ENCODE measurements at places on chromosomes 12 and 14.

GRCh38 chr12:63875703-63876102 lies 31.2 kb downstream of the SRGAP1 start:
- DNase-seq, result no peak

DNA sequence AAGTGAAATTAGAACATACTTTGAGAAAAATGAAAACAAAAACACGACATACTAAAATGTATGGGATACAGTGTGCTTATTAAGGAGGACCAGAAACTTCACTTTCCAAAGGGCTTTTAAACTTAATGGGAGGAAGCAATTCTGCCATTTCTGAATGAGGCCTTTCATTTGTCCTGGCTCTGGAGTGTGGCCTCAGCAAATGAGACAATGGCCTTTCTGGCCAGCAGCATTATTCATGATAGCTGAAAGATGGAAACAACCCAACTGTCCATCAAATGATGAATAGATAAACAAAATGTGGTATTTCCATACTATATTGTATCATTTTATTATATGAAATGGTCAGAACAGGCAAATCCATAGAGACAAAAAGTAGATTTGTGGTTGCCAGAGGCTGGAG lies 338.6 kb downstream of the CEP128 start:
- no peak for DNase-seq

GRCh38 chr14:21016413-21017190 lies 8.3 kb downstream of the NDRG2 start:
- DNase-seq, result no peak

DNA sequence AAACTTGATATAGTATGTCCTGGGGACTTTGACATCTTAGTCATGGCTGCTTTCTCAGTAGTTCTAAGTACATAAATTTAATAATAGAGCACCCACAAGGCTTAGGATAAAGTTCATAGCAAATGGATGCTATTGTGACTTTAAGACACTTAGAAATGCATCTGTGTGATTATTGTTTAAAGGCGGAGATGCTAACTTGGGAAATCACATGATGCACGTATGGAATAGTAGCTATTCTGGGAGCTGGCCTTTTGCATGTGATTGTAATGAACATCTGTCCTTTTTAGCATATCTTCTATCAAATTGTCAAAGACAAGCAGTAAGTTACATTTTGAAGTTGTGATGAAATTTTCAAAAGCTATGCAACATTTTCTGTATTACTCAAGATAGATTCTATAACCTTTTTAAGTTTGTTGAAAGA lies 46.7 kb upstream of the ATP2A2 start:
- DNase-seq, result no peak

All from right renal pelvis (tissue), 4 donors.